ENCODE measurements at places on chromosomes 12 and 14.

- DNase-seq: no peak
Measured at GRCh38 chr12:95323212-95323611, 105.6 kb downstream of the VEZT start.

GRCh38 chr12:122244565-122245371 is 18.9 kb upstream of the DIABLO start:
- no peak for DNase-seq

- no peak for DNase-seq
Measured at GRCh38 chr14:45940318-45940717, 687.3 kb upstream of the MIS18BP1 start.

GRCh38 chr12:53450936-53451335 is 966 bp upstream of the PCBP2 start:
- no peak for DNase-seq

DNA sequence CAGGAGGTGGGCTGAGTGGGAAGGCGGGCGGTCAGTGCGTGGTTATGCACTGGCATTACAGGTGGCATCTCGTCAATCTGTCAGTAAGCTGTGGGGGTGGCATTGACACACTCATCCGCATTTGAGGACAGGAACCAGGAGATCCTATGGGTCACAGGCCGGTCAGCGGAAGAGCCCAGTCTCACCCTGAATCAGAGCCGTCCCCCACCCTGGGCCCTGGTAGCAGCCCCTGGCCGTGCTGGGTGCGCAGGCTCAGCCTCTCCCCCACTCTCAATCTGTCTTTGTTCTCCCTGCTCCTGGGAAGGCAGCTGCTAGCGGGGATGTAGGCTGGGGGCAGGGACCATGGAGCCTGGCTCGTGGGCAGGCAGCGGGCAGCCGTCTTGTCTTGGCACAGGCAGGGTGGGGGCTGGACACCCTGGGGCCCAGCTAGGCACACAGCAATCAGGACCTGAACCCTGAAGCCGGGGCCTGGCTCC is 5.1 kb downstream of the INF2 start:
- DNase-seq: peak; percentile 32

- no peak for DNase-seq
Measured at GRCh38 chr12:129670256-129670920, 233.4 kb downstream of the TMEM132D start.

DNA sequence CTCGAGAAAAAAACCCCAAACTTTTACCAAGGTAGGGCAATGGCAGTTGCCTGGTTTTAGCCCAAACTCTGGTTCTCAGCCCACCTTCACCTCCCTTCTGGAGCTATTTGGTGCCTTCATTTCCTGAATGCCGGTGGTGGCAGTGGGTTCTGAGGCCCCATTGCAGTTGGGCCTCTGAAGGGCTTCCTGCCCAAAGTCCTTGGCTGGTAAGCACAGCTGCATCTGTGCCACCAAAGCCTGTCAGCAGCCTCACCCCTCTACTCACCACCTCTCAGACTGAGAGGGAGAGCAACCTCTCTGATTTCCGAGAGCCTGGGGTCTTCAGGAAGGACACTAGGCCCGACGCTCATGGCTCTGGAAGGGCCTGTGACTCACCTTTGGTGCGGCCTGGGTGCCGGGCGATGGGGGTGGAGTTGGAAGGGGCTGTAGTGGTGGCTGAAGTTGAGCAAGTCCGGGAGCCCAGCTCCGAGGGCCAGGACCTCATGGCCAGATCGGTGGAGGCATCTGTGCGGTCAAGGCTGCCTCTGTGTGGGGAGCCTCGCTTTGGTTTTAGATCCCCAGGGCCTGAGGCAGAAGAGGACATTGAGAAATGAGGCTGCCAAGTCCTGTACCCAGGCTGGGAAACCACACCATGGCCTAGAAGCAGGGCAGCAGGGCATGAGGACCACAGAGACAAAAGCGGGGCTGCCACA is 38.6 kb upstream of the GPR68 start:
- DNase-seq: no peak

DNA sequence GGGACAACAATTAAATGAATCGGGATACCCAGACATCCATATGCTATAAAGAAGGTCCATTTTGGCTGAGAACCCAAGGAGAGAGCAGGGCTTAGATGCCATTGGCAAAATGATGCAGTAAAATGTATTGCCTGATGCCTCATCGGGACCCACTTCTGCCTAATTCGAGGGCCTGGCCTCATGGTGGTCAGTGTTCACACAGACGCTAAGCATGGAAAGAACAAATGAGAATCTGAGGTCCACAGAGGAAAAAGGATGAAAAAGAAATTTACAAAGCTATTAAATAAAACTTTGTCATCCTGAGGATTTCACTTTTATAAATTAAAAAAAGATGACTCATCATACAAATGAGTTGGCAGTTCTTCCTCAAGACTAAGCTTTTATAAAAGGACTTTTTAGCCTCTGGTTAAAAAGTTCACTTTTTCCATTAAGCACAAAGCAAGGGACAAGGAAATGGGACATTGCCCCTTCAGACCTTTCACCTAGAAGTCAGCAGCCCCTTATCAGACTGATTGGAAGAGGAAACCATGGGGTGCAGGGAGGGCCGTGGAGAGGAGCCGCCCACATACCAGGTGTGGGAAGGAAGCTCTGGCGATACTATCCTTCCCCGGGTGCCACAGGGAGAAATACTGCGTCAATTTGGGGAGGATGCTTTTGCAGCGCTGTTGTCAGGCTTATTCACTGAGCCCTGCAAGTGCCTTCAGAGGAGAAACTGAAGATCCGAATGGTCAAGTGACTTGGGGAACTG is 176.0 kb downstream of the EGLN3 start:
- no peak for DNase-seq

GRCh38 chr12:124194893-124195566 is 99.9 kb upstream of the RFLNA start:
- DNase-seq: no peak

GRCh38 chr14:36647824-36648753 is 13.6 kb upstream of the PAX9 start:
- DNase-seq: peak; percentile 66

All from NCI-H1105 treated with DMSO at 0.1 percent for 48 hours (cell line).